ENCODE measurements at places on chromosomes 1 and 21.

DNA sequence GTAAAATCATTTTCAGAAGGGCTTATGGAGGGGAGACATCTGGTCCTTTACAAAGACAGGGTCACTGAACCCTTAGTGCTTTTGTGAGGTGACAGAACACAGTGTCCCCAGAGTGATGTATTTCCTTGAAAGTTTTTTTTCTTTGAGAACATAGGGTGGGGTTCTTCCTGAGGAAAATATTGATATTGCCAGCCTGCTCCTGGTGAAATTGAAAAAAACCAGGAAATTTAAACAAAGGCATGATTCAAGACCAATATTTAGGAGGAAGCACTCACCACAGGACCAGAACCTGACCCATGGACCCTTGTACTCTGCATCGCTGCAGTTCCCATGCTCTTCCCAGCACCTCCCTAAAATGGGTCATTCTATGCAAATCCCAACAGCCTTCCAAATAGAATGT, 63.7 kb downstream of the ST6GALNAC3 start:
- DNase-seq, result no peak

DNA sequence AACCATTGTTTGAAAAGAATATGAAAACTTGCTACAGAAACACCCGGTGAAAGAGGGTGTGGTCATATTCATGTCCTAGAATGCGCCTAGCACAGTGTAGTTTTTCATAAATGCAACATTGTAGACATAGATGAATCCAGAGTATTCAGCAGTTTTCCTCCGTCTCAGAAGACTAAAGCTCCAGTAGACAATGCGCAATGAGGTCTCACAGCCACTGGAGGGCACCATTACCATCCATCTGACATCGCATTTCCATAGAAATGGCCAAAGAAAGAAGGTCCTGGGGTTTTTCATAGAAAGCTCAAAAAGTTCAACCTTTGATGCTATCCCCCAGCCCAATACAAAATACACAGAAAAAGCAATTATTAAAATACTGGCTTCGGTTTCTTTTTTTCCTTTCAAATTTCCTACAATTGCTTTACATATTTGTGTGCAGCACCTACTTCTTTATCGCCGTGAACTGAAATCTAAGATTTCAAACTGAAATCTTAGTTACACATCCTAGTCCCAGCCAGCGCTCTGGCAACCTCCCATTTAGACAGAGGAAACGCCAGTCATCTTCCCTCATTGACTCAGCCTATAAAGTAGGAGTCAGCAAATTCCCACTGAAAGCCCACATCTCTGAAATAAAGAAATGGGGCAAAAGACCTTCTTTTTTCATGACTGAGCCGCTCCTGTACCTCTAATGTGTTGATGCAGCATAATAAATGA, 3.9 kb upstream of the CD58 start:
- peak; percentile 62 for DNase-seq

GRCh38 chr1:221477252-221477651, 264.6 kb downstream of the DUSP10 start:
- no peak for DNase-seq

DNA sequence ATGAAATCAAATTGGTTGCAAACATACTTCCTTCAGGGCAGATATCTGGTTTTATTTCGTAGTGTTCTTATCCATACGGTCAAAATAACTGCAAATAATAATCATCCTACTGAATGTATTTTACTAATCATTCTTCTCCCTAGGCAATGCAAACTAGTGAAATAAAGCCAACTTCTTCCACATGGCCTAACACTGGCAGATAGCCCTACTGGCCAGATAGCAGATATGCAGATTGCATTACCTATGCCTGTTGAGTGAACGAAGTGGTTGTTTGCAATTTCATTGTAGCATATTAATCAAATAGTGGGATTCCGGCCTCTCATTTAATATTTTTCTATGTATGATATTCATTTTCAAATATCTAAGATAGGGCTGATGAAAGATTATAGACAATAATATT, 116.2 kb downstream of the CENPF start:
- DNase-seq, result no peak

- no peak for DNase-seq
Measured at GRCh38 chr1:44016890-44017400, 14.3 kb downstream of the SLC6A9 start.

DNA sequence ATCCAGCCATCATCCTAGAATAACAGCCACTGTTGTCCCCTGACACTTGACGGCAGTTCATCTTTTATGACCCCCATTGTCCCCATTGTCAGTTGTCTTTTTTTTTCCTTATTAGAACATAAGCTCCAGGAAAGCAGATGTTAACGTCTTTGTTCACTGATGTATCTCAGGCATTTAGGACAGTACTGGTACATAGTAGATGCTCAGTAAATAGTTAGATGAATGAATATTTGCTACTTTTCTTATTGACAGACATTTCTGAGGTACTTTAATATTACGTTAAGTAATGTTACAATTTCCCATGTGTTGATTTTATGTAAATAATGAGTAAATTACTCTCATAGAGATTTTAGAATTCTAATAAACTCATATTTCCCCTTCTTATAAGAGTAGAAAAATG, 69.5 kb downstream of the ADARB1 start:
- no peak for DNase-seq

GRCh38 chr1:203082571-203083462, 3.0 kb downstream of the MYOG start:
- no peak for DNase-seq

DNA sequence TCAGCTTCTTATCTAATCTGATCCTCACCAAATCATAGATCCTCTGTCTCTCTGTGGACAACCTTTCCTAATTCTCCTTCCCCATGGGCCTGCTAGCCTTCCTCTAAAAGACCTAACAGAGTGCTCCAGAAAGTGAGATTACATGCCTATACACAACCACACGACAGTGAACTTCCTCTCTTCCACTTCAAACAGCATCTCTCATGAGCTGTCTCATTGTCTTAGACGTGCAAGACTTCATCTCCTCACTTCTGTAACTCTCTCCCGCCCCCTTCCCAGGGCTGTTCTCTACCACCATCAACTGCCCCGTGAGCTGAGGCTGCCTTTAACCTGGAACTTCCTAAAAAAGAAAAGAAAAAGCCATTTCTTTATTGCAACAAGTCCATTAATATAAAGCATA, 14.1 kb upstream of the A3GALT2 start:
- DNase-seq, result no peak

- no peak for DNase-seq
Measured at GRCh38 chr21:45670731-45671130, 27.2 kb downstream of the PCBP3 start.

DNA sequence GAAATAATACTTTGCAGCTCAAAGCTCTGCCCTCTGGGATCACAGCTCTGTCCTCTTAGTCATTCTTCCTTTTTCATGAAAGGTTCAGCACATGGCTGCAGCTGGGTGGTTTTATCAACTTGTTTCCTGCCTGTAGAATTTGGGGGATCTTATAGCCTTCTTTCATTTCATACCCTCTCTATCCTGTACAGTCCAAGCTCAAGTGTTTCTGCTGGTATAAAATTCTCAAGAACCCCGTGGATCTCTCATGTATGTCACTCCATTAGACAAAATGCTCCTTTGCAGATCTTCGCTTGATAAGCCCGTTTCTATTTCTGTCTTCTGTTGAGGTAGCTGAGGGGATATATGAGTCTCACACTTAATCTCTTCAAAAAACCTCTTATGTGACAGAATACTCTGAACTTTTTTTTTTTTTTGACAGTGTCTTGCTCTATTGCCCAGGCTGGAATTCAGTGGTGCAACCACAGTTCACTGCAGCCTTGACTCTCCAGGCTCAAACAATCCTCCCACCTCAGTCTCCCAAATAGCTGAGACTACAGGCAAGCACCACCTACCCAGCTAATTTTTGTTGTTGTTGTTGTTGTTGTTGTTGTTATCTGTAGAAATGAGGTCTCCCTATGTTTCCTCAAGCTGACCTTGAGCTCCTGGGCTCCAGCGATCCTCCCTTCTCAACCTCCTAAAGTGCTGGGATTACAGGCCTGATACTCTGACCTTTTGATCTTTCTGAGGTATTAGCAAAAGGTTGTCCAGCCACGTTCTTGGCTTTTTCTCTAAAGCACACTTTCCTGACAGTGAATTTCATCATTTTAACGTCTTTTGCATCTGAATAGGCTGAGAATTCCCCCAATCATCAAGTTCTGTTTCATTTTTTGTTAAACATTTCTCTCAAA, 24.6 kb upstream of the COL9A2 start:
- no peak for DNase-seq

GRCh38 chr1:40311692-40312091, 5.4 kb downstream of the COL9A2 start:
- no peak for DNase-seq

DNA sequence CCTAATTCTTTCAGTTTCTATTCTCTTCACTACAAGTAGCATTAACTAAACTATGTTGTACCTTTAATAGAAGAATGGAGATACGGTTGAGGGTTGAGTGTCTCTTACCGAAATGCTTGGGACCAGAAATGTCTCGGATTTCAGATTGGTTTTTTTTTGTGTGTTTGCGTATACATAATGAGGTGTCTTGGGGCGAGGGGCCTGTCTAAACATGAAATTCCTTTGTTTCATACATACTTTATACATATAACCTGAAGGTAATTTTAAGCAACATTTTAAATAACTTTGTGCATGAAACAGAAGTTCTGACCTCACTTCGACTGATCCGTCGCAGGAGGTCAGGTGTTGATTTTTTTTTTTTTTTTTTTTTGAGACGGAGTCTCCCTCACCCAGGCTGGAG, 36.3 kb upstream of the MYOCOS start:
- no peak for DNase-seq

GRCh38 chr1:53371121-53371666, 43.3 kb upstream of the LRP8 start:
- no peak for DNase-seq

DNA sequence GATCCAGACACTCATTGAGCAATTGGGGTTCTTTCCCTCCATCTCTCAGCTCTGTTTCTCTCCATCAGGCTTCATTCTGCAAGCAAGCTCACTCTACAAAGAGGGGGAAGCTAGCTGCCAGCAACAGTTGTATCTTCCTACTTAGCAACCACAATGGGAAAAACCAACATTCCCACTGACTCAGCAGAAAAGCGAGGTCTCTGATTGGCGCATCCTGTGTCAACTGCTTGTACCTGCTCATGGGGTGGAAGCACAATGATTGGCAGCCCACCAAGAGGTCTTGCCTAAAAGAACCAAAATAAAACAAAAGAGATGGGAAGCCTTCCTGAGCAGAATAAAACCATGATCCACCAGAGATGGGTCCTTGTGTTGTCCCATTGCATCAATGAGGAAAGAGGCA, 4.0 kb upstream of the CDA start:
- no peak for DNase-seq

- no peak for DNase-seq
Measured at GRCh38 chr21:44887807-44888580, 14.5 kb upstream of the PTTG1IP start.

DNA sequence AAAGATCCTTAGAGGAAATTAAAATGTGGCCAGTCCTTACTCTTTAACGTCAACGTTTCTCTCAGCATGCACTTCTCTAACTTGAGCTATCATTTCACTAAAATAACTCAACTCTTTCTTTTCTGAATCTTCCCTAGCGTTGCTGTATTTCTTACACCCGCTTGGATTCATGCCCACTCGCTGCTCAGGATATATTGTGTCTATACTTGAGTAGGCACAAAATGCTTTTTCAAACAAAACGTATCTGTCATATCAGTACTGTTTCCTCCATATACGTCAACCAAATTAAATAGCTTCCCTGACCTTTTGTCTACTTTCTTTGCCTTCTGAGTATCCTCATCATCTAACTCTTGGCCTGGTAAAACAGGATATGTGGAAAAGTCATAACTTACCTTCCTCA, 549.7 kb downstream of the SMYD3 start:
- DNase-seq, result no peak

GRCh38 chr1:236288620-236288976, 6.8 kb upstream of the ERO1B start:
- DNase-seq, result no peak

- no peak for DNase-seq
Measured at GRCh38 chr1:31505911-31506497, 70.3 kb upstream of the TINAGL1 start.

GRCh38 chr1:98707556-98707955, 46.0 kb downstream of the SNX7 start:
- DNase-seq, result no peak

DNA sequence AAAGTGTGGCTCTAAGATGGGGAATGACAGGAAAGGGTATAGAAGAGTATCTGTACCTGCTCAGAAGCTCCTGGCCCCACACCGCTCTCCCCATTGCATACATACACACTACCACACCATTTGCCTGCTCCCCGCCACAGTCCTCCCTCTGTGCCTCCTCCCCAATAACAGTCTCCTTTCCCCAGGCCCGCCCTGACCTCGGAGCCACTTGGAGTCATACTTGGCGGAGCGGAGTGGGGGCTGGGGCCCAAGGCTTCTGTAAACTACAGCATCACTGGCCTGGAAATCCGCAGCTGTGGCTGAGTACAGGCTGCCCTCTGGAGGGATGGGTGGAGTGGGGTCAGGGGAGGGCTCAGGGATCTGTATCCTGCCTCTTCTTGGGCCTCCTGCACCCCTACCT, 8.6 kb downstream of the SEMA6C start:
- no peak for DNase-seq

DNA sequence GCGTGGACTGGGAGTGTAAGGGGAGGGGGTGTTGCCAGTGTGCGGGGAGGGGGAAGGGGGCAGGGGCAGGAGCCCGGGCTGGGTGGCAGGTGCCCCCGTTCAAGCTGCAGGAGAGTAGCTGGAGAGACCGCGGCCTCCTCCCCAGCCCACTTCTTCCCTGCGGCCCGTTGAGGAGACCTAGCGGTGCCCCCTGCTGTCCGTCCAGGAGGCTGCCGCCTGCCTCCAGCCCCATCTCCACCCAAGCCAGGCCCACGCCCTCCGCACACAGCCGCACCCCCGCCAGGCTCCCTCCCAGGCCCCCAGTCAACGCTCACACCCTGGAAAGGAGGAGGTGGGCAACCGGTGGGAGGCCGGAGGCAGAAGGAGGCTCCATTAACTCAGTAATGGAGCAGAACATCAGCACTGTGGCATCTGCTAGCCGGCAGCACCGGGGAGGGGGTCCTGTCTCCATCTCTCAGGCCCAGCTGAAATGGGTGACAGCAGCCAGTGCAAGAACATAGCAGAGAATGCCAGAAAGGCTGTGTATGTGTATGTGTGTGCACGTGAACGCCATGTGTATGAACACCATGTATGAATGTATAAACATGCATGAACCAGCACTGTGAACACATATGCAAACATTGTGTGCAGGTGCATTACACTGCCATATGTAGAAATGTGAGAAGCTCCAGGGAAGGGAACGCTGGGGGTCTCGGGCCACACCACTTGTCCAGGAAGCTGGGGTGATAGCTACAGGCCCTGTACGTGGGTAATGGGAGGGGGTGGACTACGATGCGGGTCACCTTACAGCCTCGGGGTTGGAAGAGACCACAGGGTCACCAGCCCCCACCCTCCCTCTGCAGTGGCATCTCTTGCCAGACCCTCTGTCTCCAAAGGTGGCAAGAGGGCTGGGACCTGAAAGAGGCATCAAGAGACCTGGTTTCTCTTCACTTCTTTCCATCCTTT, 84.6 kb downstream of the SYT2 start:
- DNase-seq, result peak; percentile 37

- no peak for DNase-seq
Measured at GRCh38 chr21:15524855-15525254, 204.9 kb upstream of the USP25 start.

- DNase-seq, result peak; percentile 68
Measured at GRCh38 chr1:54996359-54996868, 2.3 kb upstream of the BSND start.

- DNase-seq, result no peak
Measured at GRCh38 chr1:42114229-42114628, 39.0 kb upstream of the GUCA2B start.

GRCh38 chr1:14946684-14947238, 206.8 kb upstream of the TMEM51 start:
- no peak for DNase-seq

GRCh38 chr1:3789421-3790300, 6.6 kb downstream of the LRRC47 start:
- no peak for DNase-seq
